SJSA1 (cell line): ENCODE measurements at places on chromosomes 2 and 18. TPM values are rescaled to one million over a fixed set of nuclear protein-coding genes. Genes with fewer than 3 reads are reported as not detected.

Gene CYRIA
- total RNA-seq = 1.00 and 1.7 TPM in 2 replicates

Gene DIPK1C
- total RNA-seq = not detected in 2 replicates

Gene LIMS3
- total RNA-seq = 0.61 and 11.6 TPM in 2 replicates

Gene LYPD6
- total RNA-seq = 9.0 and 15.0 TPM in 2 replicates

Gene POTEC
- total RNA-seq = not detected in 2 replicates

Gene DES
- 0.13 TPM in 1 of 2 replicates, not detected in the other for total RNA-seq

Gene TMEM87B
- total RNA-seq = 32.5 and 53.0 TPM in 2 replicates

Gene MCM6
- total RNA-seq = 26.6 and 34.9 TPM in 2 replicates

GRCh38 chr2:43139996-43140621 is 86.3 kb downstream of the ZFP36L2 start:
- no peak for DNase-seq
- H3K36me3 ChIP-seq = no peaks in the 10 kb centered on the region
- no peak overlapping the region for H3K4me3 ChIP-seq
- no peak overlapping the region for H3K27ac ChIP-seq
- no peaks in the 10 kb centered on the region for H3K27me3 ChIP-seq

- H3K27ac ChIP-seq = peak overlapping the region; percentile 66
- DNase-seq = no peak
- H3K4me3 ChIP-seq = peak overlapping the region; percentile 70
- no peaks in the 10 kb centered on the region for H3K27me3 ChIP-seq
Observed at GRCh38 chr2:101698844-101699754, 1.6 kb downstream of the MAP4K4 start.

DNA sequence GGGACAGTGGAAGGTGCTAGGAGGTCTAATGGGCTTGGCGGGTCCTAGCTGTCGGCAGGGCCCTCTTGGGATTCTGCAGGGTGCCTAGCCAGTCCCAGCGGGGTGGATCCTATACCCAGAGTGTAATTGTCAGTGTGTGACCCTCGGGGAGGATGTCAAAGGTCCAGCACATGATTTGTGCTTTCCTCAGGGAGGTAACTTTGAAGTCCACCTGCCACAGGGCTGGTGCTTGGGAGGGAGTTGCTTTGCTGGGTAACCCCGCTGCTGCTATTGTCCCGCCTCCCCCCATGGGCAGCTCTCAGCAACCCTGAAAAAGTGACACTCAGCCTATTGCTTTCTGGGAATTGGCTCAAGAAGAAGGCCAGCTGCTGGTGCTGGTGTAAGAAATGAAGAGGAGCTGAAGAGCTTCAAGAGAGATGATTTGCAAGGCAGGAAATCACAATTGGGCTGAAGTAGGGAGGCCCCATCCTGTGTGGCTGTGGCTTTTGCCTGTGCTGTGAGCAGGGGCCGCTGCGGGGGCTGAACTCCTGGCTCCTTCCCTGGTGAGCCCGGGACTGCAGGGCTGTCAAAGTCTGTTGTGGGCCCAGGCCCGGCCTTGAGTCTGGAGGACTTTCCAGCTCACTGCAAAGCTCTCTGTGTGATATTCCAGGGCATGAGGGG is 36.4 kb downstream of the EMILIN2 start:
- no peak overlapping the region for H3K27ac ChIP-seq
- H3K4me3 ChIP-seq = no peak overlapping the region
- no peaks in the 10 kb centered on the region for H3K4me1 ChIP-seq
- no peaks in the 10 kb centered on the region for H3K27me3 ChIP-seq
- DNase-seq = peak; percentile 41

- H3K36me3 ChIP-seq = no peaks in the 10 kb centered on the region
- no peak for DNase-seq
- H3K27me3 ChIP-seq = no peaks in the 10 kb centered on the region
- H3K4me1 ChIP-seq = no peaks in the 10 kb centered on the region
Observed at GRCh38 chr2:143029141-143029540, 100.1 kb upstream of the ARHGAP15 start.

DNA sequence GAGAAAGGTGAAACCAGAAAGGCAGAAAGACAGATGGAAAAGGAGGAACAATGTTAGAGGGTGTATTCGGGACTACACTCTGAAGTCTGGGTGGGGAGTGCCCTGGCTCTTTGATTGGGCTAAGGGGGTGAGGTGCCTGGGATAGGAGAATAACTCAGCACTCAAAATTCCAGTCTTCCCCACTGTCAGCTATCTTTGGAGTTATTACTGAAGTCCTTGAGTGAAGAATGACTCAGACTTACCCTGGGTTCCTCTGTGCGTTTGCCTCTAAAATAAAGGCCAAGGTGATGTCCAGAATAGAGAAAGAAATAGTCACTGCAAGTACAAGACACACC is 151.8 kb upstream of the SERPINE2 start:
- H3K4me3 ChIP-seq = no peak overlapping the region
- no peak for DNase-seq
- H3K36me3 ChIP-seq = no peaks in the 10 kb centered on the region
- no peak overlapping the region for H3K27ac ChIP-seq
- H3K4me1 ChIP-seq = no peaks in the 10 kb centered on the region
- no peaks in the 10 kb centered on the region for H3K27me3 ChIP-seq

DNA sequence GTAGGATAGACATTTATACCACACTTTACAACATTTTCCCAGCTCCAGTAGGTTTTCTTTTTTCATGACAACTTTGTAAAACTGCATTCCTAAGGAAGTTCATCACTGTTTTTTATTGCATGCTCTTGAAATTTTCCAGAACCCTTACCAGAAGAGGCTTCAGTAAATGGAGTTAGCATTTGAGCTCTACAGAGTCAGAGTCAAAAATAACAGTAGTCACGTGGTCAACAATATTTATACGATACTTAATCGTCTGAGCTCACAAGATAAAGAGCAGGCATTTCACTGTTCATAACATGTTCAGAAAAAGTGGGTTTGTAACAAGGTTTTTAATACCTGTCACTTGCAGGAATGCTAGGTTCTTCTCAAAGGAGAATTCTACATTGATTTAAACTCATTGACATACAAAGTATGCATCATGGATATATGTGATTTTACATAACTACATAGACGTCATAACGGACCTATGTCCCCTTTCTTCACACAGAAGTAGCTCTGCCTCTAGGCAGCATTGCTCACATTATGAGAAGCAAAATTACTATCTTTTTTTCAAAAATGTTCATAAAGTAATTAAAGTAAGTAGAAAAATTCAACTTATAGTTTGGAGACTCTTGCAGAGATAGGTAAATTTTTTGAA is 187.0 kb upstream of the COL3A1 start:
- H3K4me3 ChIP-seq = no peak overlapping the region
- no peak for DNase-seq
- no peaks in the 10 kb centered on the region for H3K36me3 ChIP-seq
- H3K4me1 ChIP-seq = peaks cover 44% of the 10 kb centered on the region
- peak overlapping the region; percentile 100 for H3K27ac ChIP-seq

DNA sequence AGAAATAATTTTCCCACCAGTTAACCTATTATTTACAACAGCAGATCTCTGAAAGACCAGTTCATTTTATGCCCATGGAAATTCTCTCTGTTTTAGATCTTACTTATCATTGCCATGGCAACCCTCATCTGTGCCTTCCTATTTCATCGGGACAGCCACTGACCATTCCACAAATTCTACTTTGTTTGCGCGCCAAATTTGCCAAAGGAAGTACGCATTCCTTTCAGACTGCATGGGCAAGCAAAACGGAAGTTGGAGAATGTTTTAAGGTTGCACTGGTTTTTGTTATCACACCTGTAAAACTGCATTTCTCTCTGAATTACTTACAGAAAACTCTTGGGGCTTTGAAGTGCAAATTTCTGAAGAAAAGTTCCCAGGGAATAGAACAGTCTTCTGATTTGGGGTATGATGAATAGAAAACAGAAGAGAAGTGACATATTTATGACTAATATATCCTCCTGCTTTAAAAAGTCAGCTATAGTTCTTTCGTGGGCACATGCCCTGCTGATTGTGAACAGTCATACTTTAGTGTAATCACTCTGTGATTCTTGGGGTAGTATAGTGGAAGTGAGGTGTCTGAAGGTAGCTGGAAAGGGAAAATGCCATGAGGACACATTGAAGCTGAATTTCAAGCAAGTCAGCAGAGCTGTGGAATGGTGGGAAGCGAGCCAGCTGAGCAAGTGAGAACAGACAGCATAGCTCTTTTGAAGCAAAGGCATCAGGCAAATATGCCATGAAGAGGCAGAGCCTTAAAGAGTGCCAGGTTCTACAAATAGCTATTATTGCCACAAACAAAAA is 20.9 kb downstream of the NETO1 start:
- no peak overlapping the region for H3K4me3 ChIP-seq
- DNase-seq = no peak
- H3K36me3 ChIP-seq = no peaks in the 10 kb centered on the region
- no peaks in the 10 kb centered on the region for H3K4me1 ChIP-seq

- peaks cover 3% of the 10 kb centered on the region; the same call in 1 of the 2 replicates for H3K27me3 ChIP-seq
- DNase-seq = no peak
- H3K4me1 ChIP-seq = no peaks in the 10 kb centered on the region
Observed at GRCh38 chr18:45317948-45318640, 297.2 kb upstream of the SLC14A2 start.

DNA sequence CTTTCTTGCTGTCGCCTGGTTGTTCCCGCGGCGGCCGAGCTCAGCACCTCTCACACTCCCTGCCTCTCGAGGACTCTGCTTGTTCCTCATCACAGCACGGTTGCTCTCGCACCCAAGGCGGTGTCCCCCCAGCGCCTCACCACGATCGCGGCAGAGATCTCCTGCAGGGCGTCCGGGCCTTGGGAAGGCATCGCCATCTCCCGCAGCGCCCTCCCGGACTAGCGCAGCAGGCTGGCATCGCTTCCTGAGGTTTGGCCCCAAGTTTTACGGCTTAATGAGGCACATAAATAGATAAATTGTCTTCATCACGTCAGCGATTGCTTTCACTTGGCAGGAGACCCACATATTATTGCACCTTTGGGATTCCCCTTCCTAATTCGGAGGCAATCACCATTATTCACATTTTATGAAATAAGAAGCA is 125.4 kb downstream of the RGPD3 start:
- H3K36me3 ChIP-seq = no peaks in the 10 kb centered on the region
- H3K4me3 ChIP-seq = no peak overlapping the region
- DNase-seq = no peak
- H3K27ac ChIP-seq = no peak overlapping the region
- no peaks in the 10 kb centered on the region for H3K4me1 ChIP-seq
- H3K27me3 ChIP-seq = no peaks in the 10 kb centered on the region

DNA sequence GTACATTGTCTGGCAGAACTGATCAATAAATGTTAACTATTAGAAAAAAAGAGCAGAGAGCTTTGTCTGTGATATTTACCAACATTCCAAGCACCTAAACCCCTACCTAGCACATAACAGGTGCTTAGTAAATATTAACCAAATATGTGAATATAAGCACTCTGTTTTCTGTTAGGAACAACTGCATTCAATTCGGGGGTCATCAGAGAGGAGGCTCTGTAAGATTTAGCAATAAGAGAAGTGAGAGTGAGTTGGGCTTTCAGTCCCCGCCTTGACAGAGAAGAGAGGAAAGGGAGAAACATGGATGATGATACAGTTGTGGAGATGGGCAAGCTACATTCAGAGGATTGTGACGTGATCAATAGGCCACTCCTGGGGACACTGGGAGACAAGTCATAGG is 47.7 kb downstream of the MYOM1 start:
- no peak for DNase-seq
- H3K27me3 ChIP-seq = peaks cover 3% of the 10 kb centered on the region; the same call in 1 of the 2 replicates
- H3K36me3 ChIP-seq = no peaks in the 10 kb centered on the region
- H3K27ac ChIP-seq = no peak overlapping the region
- peaks cover 17% of the 10 kb centered on the region for H3K4me1 ChIP-seq

GRCh38 chr18:56445422-56445821 is 193.0 kb downstream of the TXNL1 start:
- peaks cover 7% of the 10 kb centered on the region; the same call in 1 of the 2 replicates for H3K4me1 ChIP-seq
- H3K4me3 ChIP-seq = no peak overlapping the region
- no peak for DNase-seq
- H3K36me3 ChIP-seq = no peaks in the 10 kb centered on the region

DNA sequence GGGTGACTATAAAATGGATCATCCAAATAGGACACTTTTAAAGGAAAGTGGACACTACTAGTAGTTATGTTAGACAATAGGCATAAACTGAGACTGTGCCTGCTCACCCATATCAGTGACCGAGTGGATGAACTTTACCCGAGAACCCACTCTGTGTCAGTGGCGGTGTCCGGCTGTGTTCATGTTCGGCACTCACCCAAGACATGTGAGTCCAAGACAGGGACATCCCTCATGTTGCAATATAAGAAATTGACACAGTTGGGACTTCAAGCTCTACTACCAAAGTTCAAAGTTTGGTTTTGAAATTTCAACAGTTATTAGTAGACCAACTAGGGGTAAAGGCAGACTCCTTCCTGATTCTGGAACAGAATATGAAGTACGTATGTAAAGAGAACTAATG is 326.3 kb upstream of the TNP1 start:
- no peaks in the 10 kb centered on the region for H3K27me3 ChIP-seq
- no peak overlapping the region for H3K4me3 ChIP-seq
- no peak for DNase-seq
- H3K27ac ChIP-seq = no peak overlapping the region

DNA sequence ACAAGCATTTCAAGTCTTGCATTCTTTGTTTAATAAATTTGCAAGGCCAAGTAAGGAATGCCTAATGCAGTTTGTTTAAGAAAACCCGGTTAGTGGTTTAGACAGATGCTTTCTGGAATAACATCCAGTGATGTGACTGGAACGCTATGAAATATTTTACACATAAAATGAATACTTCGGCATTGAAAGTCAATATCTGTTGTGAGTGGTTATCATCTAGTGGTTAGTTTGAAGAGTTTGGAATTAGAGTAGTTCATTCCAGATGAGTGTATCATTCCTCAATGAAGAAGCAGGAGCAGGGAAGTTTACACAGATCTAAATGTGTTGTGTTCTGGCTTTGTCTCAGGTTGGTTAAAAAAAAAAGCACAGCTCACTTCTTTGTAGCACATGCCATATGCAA is 608.0 kb upstream of the PIK3C3 start:
- H3K36me3 ChIP-seq = no peaks in the 10 kb centered on the region
- no peaks in the 10 kb centered on the region for H3K27me3 ChIP-seq
- peaks cover 5% of the 10 kb centered on the region for H3K4me1 ChIP-seq
- H3K4me3 ChIP-seq = no peak overlapping the region
- no peak overlapping the region for H3K27ac ChIP-seq

GRCh38 chr2:177433402-177433801 is 40.8 kb downstream of the AGPS start:
- H3K4me1 ChIP-seq = peaks cover 25% of the 10 kb centered on the region
- H3K27ac ChIP-seq = no peak overlapping the region
- no peak overlapping the region for H3K4me3 ChIP-seq
- DNase-seq = no peak
- no peaks in the 10 kb centered on the region for H3K27me3 ChIP-seq
- peaks cover 62% of the 10 kb centered on the region for H3K36me3 ChIP-seq

DNA sequence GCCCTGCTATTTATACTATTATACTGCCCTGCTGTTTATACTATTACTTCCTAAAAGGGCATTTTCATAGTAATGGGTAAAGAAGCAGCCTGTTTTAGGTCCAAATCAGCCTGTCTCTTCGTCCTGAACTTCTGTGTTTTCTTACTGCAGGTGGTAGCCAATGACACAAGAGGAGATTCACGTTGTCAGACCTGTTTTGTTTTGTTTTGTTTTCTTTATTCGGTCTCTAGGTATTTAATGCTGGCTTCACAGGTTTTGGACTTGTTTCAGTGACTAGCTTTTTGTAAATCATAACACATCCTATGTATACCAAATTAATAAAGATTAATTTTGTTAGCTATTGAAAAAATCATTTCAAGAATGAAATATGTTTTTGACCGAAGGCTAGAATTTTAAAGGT is 116.4 kb downstream of the MAP3K20 start:
- H3K36me3 ChIP-seq = peaks cover 37% of the 10 kb centered on the region
- H3K27me3 ChIP-seq = no peaks in the 10 kb centered on the region
- peaks cover 52% of the 10 kb centered on the region for H3K4me1 ChIP-seq
- peak overlapping the region; percentile 52 for H3K27ac ChIP-seq

GRCh38 chr18:37565101-37565976 is at the start of gene CELF4:
TSS of gene CELF4 (minus strand) at chr18:37565798.
- no peak for DNase-seq
- no peak within 1 kb of the TSS for H3K27ac ChIP-seq
- H3K36me3 ChIP-seq = no peaks in the 10 kb centered on the region
- H3K4me1 ChIP-seq = no peaks in the 10 kb centered on the region
- H3K4me3 ChIP-seq = no peak within 1 kb of the TSS
